ENCODE measurements at places on chromosomes 12 and 14.

GRCh38 chr12:31018106-31018789 is 55.4 kb upstream of the DDX11 start:
- DNase-seq, result no peak

DNA sequence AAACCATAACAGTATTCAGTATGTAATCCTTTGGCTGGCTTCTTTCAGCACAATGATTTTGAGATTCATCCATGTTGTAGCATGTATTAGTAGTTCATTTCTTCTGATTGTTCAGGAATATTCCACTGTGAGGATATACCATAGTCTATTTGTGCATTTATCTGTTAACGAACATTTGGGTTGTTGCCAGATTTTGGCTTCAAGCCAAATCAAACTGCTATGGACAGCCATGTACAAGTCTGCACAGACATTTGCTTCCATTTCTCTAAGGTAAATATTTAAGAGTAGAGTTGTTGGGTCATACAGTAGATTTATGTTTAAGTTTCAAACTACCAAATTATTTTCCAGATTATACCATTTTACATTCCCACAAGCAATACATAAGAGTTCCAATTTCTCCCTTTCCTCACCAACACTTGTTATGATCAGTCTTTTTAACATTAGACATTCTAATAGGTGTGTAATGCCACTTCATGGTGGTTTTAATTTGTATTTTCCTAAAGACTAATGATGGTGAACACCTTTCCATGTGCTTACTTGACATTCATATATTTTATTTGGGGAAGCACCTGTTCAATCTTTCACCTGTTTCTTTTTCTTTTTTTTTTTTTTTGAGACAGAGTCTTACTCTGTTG is 56.6 kb downstream of the ZFYVE21 start:
- DNase-seq, result no peak

DNA sequence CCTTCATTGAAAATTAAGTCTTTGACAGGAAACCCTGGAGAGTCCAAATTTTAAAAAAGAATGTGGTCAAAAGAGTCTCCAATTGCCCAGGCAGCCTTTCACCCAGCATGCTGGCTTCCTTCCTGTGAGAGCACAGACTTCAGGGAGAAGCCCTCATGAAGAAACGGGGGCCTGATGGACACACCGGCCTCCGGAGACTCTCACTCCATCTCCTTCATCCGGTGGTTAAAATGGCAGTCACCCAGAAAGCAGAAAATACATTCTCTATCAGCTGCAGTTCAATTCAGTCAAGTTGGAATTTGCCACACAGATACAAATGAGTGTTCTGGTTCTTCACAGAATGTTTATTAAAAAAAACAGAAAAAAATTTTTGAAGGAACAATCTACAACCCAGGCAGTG is 56.5 kb downstream of the CPM start:
- no peak for DNase-seq

- no peak for DNase-seq
These were observed 240.3 kb downstream of the EMP1 start for GRCh38 chr12:13436696-13437391.

All from NCI-H2171 (cell line).